ENCODE measurements at places on chromosomes 4 and X. TPM values are rescaled to one million over a fixed set of nuclear protein-coding genes. Genes with fewer than 3 reads are reported as not detected.

GRCh38 chr4:41645728-41646390 is 102.7 kb downstream of the PHOX2B start:
- DNase-seq = no peak

DNA sequence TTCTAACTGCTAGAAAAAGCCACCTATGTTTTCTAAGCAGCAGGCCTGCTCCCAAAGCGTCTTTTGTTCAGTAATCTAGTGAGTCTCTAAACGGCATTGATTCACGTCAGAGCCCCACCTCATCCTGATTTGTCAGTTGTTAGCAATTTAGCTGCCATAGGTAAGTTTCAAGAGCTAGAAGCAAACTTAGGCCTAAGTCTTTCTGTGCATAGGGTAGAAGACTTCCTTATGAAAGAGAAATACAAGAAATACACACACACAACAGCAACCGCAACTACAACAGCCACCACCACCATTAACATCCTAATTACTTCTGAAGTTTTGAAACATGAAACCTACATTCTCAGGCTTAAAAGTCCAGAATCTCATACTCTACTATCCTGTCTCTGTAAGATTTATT is 531.1 kb upstream of the SPANXN1 start:
- no peak for DNase-seq

DNA sequence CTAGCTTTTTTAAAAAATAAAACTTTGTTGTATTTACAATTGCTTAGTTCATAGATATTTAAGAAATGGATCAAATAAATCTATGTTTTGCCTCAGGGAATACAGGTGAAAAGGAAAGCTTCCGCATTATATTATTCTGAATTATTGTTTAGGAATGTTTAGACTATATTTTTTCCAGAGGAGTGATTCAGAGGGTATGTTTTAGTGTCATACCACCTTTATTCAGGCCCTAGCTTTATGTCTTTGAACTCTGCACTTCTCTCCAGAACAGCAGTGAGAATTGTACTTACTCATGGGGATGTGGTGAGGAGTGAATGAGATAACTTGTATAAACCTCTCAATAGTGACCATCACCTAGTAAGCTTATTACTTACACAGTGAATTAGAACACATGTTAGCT is 14.0 kb downstream of the SLIT2 start:
- DNase-seq = no peak

DNA sequence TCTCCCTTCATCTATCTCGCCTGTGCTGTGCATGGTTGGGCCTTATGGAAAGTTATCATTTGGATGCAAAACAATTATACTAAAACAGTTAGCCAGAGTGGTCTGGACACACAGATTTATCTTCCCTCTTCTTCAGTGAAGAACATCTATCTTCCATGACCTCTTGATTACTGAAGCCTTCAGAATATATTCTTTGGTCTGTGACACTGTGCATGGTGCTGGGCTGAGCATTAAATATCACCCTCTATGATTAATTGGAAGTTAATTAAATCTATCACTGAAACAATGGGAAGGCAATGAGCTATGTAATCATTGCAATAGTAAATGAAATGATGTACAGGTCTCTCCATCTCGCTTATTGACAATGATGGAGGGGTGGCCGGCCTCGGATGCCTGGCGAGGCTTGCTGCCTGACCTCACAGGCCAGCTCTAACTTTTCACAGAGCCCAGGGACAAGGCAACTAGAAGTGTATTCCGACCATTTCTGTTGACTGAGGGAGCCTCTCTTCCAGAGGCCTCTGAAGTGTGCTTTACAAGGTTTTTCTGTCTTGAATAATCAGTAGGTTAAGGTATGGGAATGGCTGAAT is 186.6 kb downstream of the NKX6-1 start:
- no peak for DNase-seq

DNA sequence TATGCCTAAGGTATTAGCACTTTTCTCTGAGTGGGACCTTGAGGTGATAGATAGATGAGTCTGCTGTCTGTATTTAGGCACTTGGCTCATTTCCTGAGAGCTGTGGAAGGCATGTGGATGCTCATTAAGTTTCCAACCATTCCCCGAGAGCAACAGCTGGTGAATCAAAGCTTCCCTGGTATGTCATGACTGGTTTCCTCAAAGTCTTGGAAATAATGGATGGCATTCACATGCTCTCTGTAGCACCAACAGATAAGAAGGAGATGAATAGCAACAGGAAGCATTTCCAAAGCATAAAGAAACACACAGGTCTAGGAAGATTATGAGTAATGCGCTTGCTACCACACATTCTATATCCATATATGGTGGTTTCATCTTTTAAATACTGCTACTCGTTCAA is 118.3 kb upstream of the ETNPPL start:
- no peak for DNase-seq

DNA sequence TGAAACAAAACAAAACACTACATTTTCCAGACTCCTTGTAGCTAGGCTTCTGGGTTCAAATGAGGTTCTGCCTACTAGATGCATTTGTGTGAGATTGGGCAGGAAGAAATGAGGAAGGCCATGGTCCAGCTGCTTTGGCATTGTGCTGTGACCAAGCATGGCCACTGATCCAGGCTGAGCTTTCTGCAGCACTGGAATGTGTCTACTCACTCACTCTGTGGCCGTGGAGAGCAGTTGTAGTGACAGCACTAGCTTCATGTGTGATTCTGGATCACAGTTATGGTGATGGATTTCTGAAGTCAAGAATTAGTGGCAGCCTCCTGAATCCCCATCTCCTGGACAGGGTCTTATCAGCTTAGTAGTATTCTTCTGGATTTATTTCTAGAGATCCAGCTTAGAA is 358.9 kb downstream of the GPAT3 start:
- DNase-seq = no peak

DNA sequence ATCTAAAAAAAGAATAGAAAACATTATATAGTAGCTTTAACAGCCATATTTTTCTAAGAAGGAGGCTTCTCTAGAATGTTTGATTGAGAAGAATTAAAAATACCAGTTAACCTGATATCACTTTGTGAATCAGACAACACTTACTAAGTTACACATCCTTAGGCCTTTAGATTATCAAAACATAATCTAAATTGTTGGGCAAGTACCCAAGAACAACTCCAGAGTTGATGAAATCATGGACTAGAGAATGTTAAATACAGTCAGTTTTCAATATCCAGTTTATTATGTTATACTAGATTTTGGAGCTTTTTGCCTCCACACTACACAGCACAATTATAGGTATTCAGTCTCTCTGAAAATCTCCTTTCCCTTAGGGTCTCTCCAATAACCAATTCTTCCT is 39.6 kb downstream of the ARL13A start:
- DNase-seq = no peak

GRCh38 chr4:112448306-112449132 is 67.5 kb downstream of the NEUROG2 start:
- DNase-seq = no peak

GRCh38 chrX:46407036-46407752 is 138.0 kb downstream of the ZNF674 start:
- DNase-seq = no peak

- DNase-seq = no peak
Observed at GRCh38 chr4:177986236-177986635, 544.0 kb upstream of the AGA start.

DNA sequence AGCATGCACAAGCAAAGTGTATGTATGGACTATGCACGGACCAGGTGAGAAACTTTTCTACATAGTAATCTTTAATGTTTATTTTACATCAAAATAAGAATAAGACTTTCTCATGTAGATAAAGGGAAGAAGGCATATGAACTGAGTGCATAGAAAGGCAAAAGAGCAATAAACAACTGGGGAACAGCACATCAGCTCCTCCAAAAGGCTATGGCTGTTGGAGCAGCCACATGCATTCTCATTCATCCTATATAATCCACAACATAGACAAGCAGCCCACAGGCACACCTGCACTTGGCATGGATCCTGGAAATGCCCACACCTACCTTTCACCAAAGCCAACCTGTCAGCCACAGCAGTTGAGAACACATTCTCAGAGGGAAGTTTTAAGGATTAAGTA is 586.9 kb upstream of the INTU start:
- no peak for DNase-seq

- no peak for DNase-seq
Observed at GRCh38 chr4:120071192-120071795, 4.6 kb upstream of the MAD2L1 start.

DNA sequence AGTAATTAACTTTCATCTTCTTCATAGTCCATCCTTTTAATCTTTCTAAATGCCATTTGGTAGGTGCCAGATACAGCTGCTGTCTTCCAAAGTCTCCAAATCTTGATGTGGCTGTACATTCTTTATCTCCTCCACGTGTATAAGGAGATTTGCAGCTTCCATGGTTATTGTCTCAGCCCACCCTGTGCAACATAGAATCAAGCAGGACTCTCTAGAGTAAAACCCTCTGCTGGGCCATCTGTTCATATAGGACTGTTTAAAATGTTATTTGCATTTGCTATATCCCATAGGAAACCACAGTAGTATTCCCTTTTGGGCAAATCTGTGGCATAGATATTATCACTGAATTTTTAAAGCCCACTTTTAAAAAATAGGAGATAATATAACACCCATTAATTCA is 527.2 kb upstream of the EPHA5 start:
- DNase-seq = no peak

- DNase-seq = no peak
Observed at GRCh38 chr4:84389406-84389805, 109.7 kb downstream of the NKX6-1 start.

DNA sequence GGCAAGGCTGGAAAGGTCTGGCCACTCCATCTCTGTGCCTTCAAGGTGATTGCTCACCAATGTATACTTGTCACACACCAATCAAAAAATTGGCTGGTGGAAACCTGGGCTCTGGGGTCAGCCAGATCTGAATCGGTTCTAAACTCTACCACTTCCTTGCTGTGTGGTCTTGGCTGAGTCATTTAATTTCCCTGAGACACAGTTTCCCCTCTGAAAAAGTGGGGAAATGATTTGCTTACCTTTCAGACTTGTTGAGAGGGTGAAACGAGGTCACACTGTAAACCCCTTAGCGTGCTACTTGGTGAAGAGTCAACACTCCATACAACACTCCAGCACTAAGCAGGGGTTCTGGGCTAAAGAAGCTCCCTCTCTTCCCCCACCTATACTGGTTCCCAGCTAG is 252.3 kb upstream of the ZIC3 start:
- DNase-seq = no peak

DNA sequence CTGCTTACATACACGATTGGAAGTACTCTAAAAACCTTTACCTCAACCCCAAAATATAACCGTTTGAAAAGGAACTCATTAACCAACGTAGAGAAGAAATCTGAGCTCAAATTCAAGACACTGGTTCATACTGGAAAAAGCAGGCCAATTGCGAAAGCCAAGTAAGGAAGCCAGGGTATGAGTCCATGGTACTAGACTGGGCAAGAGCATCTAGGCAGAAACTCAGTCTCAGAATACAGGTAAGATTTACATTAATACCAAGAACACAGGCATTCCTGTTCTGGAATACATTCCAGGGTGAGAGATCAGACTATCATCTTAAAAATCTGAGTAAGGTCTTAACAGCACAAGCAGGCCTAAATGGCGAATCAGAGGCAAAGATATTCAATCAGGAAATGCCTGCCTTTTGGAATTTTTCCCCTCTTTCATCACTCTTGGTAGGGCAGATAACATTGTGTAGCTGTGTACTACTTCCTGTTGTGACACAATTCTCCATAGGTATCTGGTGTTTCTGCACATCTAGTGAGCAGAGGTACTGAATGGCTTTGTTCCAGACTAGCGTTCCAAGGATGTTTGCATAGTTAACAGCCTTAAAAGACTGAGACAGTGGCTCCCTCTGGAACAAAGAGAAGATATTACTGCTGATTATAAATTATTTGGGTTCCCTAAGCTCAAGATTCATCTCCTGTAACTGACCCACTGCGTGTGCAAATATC is 311.3 kb downstream of the PCDH19 start:
- DNase-seq = no peak

The USP17L13 gene
- not detected for total RNA-seq

The GABRG1 gene
- 0.16 TPM for total RNA-seq

The TAF1 gene
- total RNA-seq = 36.9 TPM

The POU3F4 gene
- not detected for total RNA-seq

Data from mesenteric fat pad (tissue), 1 donor.